ENCODE measurements at places on chromosomes 13 and 19. TPM values are rescaled to one million over a fixed set of nuclear protein-coding genes. Genes with fewer than 3 reads are reported as not detected.

DNA sequence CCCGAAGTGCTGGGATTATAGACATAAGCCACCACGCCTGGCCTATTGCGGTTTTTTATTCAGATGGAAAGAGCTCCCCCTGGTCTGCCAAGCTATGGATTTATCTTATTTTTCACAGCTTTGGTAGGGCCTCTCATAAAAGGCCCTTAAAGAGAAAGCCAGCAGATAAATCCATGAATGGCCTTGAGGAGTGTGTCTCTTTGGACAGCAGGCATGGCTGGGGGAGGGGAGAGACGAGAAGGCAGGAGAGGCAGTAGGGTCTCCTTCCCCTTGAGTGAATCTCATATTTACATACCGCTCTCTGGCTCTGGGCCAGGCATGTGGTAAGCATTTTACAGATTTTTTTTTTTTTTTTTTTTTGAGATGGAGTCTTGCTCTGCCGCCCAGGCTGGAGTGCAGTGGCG, 25.2 kb downstream of the MARK4 start:
- DNase-seq = no peak
- no peak overlapping the region for H3K4me3 ChIP-seq
- peaks cover 45% of the 10 kb centered on the region for H3K36me3 ChIP-seq

Gene NTF4
- not detected for total RNA-seq

Gene PDE4C
- total RNA-seq = 0.20 TPM

DNA sequence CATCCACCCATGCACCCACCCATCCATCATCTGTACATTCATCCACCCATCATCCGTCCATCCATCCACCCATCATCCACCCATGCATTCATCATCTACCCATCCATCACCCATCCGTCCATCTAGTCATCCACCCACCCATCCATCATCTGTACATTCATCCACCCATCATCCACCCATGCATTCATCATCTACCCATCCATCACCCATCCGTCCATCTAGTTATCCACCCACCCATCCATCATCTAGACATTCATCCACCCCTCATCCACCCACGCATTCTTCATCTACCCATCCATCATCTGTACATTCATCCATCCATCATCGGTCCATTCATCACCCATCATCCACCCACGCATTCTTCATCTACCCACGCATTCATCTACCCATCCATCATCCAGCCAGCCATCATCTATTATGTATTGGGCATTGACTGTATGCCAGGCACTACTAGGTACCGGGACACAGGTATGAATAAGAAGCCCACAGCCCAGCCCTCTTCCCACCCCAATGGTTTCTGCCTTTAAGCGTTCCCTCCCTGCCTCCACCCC, 16.7 kb upstream of the GALP start:
- no peak for DNase-seq
- no peaks in the 10 kb centered on the region for H3K36me3 ChIP-seq
- H3K4me3 ChIP-seq = no peak overlapping the region
- no peaks in the 10 kb centered on the region for H3K27me3 ChIP-seq

Gene HPN
- total RNA-seq = 0.33 TPM

DNA sequence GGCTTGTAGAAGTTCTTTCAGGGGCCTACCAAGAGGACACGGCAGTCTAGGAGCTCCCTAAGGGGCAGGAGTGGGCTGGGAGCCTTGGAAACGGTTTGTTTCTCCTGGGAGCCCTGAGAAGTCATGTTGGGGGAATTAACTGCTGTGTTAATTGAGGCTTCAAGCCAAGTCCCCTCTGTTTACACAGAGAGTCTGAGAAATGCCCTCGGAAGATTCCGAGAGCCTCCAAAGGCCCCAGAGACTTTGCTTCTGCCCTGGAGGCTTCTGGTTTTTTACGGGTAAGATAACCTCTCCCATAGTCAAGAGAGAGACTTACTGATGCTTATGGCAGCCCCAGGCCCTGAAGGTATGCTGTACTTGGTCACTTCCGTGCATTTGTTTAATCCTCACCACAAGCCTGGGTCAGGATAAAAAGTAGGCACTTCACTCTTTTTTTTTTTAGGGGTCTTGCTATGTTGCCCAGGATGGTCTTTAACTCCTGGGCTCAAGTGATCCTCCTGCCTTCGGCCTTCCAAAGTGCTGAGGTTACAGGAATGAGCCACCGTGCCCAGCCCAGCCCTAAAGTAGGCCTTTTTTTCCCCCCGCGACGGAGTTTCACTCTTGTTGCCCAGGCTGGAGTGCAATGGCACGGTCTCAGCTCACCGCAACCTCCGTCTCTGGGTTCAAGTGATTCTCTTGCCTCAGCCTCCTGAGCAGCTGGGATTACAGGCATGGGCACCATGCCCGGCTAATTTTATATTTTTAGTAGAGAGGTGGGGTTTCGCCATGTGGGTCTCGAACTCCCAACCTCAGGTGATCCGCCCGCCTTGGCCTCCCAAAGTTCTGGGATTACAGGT, 15.2 kb downstream of the IER2 start:
- no peak overlapping the region for H3K4me3 ChIP-seq
- DNase-seq = no peak
- peaks cover 42% of the 10 kb centered on the region for H3K4me1 ChIP-seq
- H3K27me3 ChIP-seq = no peaks in the 10 kb centered on the region

DNA sequence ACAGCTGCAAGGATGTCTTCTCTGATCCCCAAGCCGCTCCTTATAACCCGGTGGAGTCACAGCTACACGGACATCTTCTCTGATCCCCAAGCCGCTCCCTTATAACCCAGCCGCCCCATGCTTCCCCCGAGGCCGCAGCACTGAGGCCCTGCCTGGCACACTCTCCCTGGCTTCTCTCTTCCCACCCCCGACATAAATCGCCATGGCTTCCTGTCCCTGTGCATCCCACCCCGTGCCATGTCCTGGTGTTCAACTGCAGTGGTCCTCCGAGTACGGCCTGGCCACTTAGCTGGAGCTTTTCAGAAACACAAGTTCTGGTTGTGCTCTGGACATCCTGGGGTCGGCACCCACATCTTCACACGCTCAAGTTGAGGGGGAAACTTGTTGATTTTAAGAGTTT, 60.4 kb downstream of the RASA3 start:
- H3K27ac ChIP-seq = no peak overlapping the region
- H3K4me3 ChIP-seq = no peak overlapping the region
- H3K36me3 ChIP-seq = no peaks in the 10 kb centered on the region
- H3K4me1 ChIP-seq = peaks cover 13% of the 10 kb centered on the region
- no peak for DNase-seq
- H3K27me3 ChIP-seq = no peaks in the 10 kb centered on the region
